ENCODE measurements at places on chromosomes 12 and 14.

DNA sequence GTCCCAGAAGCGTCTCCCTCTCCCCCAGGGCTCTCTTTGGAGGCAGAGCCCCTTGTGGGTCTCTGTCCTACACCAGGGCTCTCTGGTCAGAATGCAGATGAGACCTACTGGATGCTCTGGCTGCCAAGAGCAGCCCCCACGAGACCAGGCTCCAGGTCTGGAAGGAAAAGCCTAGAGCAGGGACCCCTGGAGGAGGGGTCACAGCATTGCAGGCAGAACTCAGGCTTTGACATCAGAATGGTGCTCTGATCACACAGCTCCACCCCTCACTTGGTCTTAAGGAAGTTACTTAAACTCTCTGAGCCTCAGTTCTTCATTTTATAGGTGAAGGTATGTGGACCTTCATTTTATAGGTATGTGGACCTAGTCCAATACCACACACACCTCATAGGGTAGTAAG lies 83.1 kb downstream of the ARL6IP4 start:
- DNase-seq, result no peak

- DNase-seq, result no peak
These were observed 10.8 kb downstream of the PTGR2 start for GRCh38 chr14:73862480-73862879.

- DNase-seq, result no peak
These were observed 153.8 kb upstream of the KRR1 start for GRCh38 chr12:75665216-75665615.

DNA sequence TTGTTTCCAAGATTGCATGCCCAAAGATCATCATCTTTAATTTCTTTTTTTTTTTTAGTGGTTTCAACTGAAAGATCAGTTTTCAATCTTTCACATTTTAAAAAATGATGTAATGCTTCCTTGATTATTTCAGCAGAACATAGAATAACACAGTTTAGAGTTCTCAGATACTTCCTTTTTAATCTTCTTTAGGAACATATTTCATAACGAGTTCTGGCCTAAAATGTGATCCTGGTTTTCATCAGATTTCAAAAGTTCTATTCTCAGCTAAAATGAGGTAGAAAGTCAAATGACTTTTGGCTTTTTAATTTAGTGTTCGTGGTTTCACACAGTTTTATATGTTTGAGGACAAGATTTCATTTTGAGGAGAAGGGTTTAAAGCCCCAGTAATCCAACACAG lies 40.0 kb upstream of the NR1H4 start:
- DNase-seq, result no peak

GRCh38 chr12:119936705-119937311 lies 52.2 kb upstream of the BICDL1 start:
- DNase-seq, result no peak

- no peak for DNase-seq
These were observed 5.9 kb downstream of the KRT86 start for GRCh38 chr12:52280319-52280795.

GRCh38 chr12:45227316-45228067 lies 11.6 kb downstream of the ANO6 start:
- no peak for DNase-seq

- no peak for DNase-seq
These were observed 46.9 kb upstream of the CAND1 start for GRCh38 chr12:67222302-67222701.

DNA sequence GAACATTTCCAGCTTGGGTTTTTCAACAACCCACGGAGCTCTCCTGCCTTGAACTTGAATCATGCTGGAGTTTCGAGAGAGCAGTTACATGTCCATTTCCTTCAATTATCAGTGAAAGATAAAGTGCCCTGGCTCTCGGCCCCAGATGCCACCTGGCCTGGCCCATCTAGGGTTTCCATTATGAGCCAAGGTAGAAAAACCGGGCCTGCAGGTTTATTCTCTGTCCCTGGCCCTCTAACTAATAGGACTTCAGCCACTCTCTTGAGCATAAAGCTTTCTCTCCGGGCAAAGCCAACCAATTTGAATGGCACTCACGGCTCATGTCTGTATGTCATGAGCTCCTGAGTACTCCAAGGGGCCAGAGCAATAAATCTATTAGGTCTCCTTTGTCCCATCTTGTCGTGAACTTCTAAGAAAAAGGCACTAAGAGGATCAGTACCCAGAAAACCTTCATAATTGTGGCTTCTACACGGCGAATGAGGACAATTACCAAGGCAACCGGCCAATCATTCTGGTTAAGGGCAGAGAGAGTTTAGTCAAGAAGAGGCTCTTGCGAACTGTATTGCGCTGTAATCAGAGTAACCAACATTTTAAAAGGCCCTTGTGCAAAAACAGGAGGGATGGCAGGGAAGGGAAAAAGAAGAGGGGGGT lies 392.3 kb downstream of the MED13L start:
- no peak for DNase-seq

GRCh38 chr12:80700327-80700726 lies 7.1 kb upstream of the MYF6 start:
- no peak for DNase-seq

GRCh38 chr12:96103067-96103644 lies 67.8 kb upstream of the LTA4H start:
- no peak for DNase-seq

DNA sequence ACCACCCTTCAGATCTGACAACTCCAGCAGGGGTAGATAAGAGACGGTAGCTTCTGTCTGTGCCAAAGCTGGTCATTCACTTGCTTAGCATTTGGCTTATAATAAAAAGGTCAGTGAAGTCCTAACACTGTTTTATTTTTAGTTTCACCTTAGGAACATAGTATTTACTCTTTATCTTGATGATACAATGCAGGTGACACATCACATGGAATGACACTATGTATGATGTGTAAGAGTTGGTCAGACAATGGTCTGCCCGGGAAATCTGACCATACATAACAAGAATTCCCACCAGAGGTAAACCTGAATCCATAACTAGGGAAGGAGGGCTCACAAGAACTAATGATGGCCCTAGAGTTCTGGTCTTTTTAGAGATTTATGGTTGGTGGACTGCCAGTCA lies 66.6 kb downstream of the IFNG start:
- no peak for DNase-seq

- no peak for DNase-seq
These were observed 251.0 kb upstream of the FKBP4 start for GRCh38 chr12:2543801-2544200.

DNA sequence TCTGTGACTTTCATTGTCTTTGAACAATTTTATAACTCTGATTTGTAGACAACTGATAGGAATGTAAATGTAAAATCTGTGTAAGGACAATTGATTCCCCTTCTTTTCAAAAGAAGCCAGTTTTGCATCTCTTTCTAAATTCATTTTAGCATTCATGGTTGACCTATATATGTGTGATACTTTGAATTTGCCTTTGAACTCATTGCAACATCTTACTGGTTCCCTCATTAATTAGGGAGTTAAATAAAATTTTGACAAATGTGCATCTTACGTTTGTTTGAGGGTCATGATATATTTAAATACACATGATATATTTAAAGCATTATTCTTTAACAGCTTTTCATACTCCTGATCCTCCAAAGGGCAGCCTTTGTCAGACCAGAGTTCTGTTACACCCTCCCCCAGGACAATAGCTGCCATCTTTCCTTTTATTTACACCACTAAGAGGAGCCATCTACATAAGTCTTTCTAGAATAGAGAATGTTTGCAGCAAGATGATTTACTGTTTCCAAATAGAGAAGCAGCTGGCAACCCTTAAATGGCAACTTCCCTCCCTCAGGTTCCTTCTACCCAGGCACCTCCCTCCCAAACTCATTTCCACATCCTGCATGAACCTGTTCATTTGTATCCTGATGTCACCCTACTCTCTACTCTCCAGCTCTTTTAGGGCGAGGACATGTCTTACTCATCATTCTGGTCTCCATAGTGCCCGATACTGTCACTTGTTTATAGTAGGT lies 40.2 kb upstream of the APPL2 start:
- DNase-seq, result no peak

GRCh38 chr12:33703221-33703620 lies 263.6 kb upstream of the SYT10 start:
- DNase-seq, result no peak

- no peak for DNase-seq
These were observed 100.0 kb downstream of the EGLN3 start for GRCh38 chr14:33850826-33851225.

- no peak for DNase-seq
These were observed 25.4 kb downstream of the CHST11 start for GRCh38 chr12:104482113-104482512.

Data from stimulated activated CD4-positive, alpha-beta T cell treated with anti-CD3 and anti-CD28 coated beads, Interleukin-15, amount 100 ng/mL, for 48 hours (primary cell).